Activated T-cell treated with anti-CD3 and anti-CD28 coated beads, Interleukin-2, amount 50 U/mL, for 48 hours (primary cell): ENCODE measurements at places on chromosomes 6 and 20.

GRCh38 chr6:106197441-106197840, 111.3 kb downstream of the PRDM1 start:
- no peak for DNase-seq

GRCh38 chr20:30595698-30596097, 661.8 kb upstream of the DEFB115 start:
- no peak for DNase-seq

- DNase-seq = no peak
Observed at GRCh38 chr20:48171626-48172356, 386.5 kb upstream of the SULF2 start.

GRCh38 chr6:56771929-56772607, 129.4 kb upstream of the DST start:
- no peak for DNase-seq

GRCh38 chr6:80480421-80481157, 374.1 kb downstream of the BCKDHB start:
- no peak for DNase-seq

- DNase-seq = peak; percentile 9
Observed at GRCh38 chr20:58715801-58716475, 23.3 kb downstream of the NPEPL1 start.

DNA sequence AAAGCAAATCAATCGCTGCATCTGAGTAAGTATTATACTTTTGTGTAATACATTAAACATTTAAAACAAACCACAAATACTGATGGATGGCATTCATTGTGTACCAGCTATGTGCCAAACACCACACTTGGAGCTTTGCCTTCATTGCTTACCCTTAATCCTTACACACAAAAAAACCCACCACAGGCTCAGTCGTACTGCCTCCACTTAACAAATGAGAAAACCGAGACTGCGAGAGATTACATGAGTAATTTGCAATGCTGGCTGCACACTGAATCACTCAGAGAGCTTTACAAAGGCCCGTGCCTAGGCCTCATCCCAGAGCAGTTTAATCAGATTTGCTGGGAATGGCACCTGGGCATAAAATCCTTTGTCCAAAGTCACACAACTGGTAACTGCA, 130.5 kb downstream of the EDN1 start:
- DNase-seq = no peak

DNA sequence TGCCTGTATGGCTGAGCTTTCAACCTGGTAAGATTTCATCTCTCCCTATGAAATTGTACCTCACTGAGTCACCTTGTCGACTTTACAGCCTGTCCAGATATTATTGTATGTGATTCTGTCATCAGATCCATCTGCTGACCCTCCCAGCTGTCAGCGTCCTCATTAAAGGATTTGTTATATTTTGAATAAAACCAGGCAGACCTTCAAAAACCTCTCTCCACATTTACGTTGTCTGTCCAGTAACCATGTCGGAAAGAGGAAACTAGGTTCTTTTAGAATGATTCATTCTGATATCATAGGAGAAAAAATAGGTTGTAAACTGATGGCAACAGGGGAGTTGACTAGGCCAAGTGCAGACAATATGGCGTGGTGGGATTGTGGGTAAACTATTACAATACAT, 38.5 kb downstream of the TSPYL4 start:
- no peak for DNase-seq

GRCh38 chr6:104639668-104640067, 220.1 kb downstream of the HACE1 start:
- DNase-seq = no peak

- DNase-seq = no peak
Observed at GRCh38 chr6:113649276-113649675, 207.9 kb upstream of the MARCKS start.

GRCh38 chr6:56162081-56162480, 85.3 kb downstream of the COL21A1 start:
- DNase-seq = no peak

DNA sequence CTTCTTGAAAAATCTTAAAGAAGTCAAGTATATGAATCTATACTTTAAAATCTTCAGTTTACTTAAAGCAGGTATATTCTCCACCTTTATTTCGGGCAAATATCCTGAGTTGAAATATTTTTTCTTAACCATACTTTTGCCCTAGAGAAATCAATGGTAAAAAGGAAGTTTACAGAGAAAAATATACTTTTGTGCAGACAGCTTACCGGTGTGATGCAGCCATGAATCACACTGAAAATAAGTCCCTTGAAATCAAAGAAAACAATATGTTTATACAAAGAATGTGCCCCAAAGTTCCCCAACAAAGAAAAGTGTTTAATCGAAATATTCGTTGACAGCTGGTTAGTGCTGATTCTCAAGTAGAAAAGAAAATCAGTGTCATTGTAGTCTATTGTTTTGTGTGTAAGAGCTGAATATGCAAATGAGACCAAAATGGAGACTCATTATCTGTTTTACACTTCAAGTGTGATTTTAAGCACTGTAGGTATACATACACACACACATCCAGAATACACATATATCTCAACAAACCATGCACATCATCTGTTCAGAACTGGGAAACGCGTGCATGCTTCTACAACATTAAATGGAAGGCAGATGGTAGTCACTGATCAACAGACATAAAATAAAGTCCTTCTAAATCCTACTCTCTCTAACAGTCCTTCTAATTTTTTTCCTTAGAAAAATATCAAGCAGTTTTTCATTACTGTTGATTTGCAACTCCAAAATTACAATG, 73.3 kb downstream of the BTBD9 start:
- no peak for DNase-seq

DNA sequence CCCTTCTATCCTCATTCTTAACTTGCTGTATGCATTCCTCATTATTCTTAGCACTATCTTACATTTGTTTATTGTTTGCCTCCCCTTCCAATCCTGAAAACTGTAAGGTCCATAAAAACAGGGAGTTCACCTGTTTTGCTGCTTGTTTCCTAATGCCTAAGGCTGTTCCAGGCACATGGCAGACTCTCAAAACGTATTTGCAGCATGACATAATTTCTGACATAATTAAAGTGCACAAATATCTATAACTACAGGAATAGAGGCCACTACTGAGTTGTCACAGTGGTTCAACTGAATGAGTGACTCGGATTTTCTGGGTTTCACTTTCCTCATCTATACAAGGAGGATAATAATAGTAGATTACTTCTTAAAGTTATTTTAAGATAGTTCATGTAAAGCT, 83.0 kb downstream of the HFE start:
- DNase-seq = no peak

DNA sequence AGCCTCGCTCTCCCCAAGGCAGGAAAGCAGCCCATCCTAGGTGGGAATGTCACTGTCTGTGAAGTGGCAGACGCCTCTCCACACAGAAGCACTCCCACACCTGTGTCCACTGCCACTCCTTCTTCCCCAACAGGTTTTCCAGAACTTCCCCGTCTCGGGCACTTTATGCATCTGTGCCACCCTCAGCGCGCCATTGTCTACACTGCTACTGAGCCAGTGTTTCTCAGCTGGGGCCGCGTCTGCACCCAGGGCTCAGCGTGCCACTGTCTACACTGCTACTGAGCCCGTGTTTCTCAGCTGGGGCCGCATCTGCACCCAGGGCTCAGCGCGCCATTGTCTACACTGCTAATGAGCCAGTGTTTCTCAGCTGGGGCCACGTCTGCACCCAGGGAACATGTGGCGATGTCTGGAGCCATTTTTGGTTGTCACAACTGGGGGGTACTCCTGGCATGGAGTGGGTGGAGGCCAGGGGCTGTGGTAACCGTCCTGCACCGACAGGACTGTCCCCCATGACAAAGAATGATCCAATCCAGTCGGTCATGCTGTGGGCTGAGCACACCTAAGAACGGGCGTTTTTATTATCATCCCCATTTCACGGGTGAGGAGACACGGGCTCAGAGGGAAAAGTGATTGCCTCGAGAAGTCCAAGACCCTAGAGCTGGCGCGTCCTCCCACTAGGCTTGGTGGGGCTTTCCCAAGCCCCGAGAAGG, 41.7 kb upstream of the ZBP1 start:
- no peak for DNase-seq

- DNase-seq = no peak
Observed at GRCh38 chr6:155219858-155220301, 43.9 kb upstream of the CLDN20 start.

- DNase-seq = no peak
Observed at GRCh38 chr20:50920997-50921396, 10.2 kb downstream of the ADNP start.

GRCh38 chr6:167302074-167302473, 11.0 kb downstream of the UNC93A start:
- no peak for DNase-seq

GRCh38 chr6:37546141-37546871, 46.6 kb upstream of the CCDC167 start:
- DNase-seq = no peak

- peak; percentile 49 for DNase-seq
Observed at GRCh38 chr20:63738687-63739129, 868 bp upstream of the SLC2A4RG start.

GRCh38 chr6:135451617-135452190, 45.8 kb downstream of the AHI1 start:
- no peak for DNase-seq

GRCh38 chr6:35905141-35905785, 15.6 kb downstream of the SRPK1 start:
- DNase-seq = no peak

DNA sequence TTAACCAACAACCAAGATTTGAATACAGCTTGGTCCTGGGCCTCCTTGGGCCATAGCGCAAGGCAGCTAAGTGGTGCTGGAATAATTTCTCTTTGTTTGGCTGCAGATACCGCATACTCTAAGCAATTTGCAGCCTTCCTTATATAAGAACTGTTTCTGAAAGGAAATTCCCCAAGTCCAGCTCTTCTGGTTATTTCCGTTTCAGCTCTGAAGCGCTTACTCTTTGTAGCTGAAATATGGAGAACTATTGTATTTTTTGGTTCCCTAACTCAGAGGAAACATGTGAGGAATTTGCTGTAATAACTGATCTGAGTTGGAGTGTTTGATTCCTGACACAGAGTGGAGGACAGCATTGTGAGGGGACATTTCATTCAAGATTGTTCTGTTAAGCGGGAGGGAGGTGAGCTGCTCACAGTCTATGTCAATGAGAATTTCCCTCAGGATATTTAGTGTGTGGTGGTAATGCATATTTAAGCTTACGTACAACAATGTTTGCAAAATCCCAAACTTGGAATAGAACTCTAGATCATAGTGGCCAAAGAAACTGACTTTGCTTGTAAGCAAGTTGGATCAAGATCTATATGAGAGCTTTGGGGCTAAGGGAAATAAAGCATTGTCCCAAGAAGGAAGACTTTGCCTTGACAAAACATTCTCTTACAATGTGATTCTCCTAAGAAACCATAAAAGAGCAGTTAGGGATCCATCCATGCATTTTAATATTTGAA, 576.6 kb upstream of the FLRT3 start:
- DNase-seq = no peak

DNA sequence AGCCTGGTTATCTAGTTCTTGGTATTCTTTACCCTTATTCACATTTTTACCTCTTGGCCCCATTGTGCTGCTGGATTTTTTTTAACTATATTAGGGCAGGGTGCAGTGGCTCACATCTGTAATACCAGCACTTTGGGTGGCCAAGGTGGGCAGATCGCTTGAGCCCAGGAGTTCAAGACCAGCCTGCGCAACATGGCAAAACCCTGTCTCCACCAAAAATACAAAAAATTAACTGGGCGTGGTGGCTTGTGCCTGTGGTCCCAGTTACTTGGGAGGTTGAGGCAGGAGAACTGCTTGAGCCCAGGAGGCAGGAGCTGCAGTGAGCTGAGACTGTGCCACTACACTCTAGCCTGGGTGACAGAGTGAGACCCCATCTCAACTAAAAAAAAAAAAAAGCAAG, 12.2 kb upstream of the TAF8 start:
- DNase-seq = no peak

- peak; percentile 77 for DNase-seq
Observed at GRCh38 chr20:5844063-5844681, 94.0 kb downstream of the SHLD1 start.

DNA sequence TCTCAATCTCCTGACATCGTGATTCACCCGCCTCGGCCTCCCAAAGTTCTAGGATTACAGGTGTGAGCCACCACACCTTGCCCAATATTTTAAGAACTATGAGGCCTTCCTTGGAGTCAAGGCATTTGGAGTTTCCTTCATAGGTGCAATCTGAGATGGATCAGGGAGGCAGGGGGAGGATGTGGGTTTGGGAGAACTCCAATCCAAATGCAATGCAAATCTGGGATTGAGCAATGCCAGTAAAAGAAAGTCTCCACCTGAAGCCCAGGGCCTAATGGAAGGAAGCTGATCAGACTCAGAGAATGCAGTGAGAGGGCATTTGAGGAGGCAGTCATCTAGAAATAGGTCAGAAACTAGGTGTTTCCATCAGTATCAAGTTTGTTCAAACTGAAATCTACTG, 21.2 kb downstream of the RSPH3 start:
- no peak for DNase-seq

GRCh38 chr6:106106276-106107042, 20.3 kb downstream of the PRDM1 start:
- DNase-seq = no peak

DNA sequence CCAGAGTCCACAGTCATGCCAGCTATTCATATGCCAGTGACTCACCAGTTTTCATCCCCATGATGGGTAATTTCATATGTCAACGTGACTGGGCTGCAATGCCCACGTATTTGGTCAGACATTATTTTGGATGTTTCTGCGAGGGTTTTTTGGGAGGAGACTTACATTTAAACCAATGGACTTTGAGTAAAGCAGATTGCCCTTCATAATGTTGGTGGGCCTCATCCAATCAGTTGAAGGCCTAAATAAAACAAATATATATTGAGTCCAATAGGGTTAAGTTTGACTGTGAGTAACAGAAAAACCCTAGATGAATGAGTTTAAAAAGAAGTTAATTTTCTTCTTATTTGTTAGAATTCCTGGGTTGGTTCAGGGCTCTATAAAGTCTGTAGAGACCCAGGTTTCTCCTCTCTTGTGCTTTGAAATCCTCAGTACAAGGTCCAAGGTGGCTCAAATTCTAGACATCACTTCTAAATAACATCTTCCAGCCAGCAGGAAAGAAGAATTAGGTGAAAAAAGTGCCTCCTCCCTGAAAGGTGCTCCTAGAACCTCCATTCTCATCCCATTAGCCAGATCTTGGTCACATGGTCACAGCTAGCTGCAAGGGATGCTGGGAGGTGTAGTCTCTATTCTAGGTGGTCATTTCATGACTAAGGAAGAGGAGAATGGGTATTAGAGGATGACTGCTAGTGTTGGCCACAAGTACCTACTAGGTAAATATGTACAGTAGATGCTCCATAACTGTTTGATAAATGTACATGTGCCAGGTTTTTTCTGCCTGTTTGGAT, 16.7 kb upstream of the NEDD9 start:
- DNase-seq = no peak

- no peak for DNase-seq
Observed at GRCh38 chr6:166658792-166659150, 31.7 kb upstream of the RPS6KA2 start.

DNA sequence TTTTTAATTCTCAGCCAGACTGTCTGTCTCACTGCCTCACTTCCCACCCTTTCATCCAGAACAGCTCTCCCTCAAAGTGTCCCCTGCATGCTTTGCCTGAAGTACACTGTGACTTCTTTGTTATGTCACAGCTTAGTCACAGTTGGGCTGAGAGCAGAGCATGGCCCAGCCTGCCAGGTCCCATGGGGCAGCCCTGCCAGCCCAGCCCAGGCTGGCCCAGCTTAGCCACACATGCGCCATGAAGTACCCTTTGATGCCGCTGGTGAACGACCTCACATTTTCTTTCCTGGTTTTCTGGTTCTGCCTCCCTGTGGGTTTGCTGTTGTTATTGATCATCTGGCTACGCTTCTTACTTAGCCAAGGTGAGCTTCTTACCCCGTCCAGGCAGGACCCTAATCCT, at the start of gene ADIG:
Gene ADIG (plus strand): TSS at position 185 of the 400 bp plus-strand sequence. CDS start 54 bp downstream, at position 239.
- DNase-seq = no peak
